ENCODE measurements at places on chromosomes 13 and 19.

DNA sequence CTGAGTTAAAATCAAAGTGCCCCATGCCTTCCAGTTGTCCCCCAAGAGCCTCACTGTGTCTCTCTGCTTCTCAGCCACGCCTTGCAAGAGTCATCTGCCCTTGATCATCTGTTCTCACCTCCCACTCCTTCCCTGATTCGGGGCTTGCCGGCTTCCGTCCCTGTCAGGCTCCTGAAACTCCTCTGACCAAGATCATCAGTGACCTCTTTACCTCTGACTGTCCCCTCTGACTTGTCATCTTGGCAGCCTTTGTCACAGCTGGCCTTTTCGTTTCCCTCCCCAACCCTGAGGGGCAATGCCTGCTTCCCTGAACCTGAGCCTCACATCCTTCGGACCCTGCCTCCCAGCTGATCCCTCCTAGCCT lies 66.3 kb downstream of the MAP4K1 start:
- no peak for DNase-seq

GRCh38 chr19:33235996-33236350 lies 10.3 kb upstream of the SLC7A10 start:
- no peak for DNase-seq

- DNase-seq: no peak
These were observed 14.8 kb downstream of the LYPD3 start for GRCh38 chr19:43450545-43450997.

- DNase-seq: no peak
These were observed 7.3 kb downstream of the NOP53 start for GRCh38 chr19:47752440-47753211.

DNA sequence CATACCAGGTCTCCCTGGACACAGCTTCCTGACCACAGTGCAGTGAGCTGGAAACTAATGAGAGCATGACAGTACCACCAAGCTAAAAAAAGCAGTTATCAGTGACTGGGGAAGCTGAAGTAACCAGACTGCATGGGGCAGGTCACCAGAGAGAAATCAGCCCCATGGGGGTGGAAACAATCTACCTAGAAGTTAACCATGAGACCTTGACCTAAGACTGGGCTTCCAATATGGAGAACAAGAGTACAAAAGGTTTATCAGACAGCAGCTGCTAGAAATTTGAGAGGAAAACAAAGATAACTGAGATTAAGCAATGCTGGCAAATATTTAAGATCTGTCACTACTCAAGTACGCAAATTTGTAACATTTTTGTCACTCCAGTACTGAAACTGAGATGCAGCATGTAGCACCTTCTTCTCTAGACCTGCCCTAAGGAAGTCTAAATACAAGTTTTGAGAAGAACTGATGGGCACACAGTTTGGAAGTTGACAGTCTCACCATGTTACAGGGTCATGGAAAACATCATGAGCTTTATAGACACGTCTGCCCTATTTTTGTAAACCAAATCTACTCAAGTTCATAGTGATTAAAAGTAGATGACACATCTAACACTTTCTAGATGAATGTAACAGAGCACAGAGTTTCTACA lies 2641.8 kb upstream of the PCDH20 start:
- no peak for DNase-seq

GRCh38 chr13:32887617-32888016 lies 128.6 kb upstream of the KL start:
- DNase-seq: no peak

DNA sequence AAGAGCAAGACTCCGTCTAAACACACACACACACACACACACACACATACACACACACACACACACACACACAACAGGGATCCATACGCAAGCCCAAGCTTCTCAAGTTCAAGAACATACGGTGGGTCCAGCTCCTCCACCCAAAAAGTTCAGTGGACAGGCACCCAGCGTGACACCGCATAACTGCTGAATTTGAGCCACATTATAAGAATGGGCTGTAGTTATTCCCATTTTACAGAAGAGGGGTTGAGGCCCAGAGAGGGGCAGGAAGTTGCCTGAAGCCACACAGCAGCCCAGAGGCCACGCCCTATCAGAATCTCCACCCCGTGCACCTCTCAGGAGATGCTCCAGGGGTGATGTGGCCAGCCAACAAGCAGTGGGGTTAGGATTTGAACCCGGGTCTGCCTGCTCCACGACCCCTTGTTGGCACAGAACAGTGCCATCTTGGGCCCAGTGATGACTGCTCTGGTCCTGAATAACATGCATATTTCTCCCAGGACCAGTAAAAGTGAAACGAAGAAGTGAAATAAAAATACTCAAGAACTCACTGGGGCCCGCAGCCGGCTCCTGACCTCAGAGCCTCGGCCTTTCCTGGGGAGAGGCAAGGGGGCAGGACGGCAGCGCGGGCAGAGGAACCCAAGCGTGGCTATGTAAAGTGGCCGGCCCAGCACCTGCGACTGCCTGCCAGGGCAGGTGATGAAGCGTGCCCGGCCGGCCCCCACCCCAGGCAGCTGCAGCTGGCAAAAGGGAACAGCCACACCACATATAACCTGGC lies 61.9 kb downstream of the AP1M1 start:
- DNase-seq: peak; percentile 48

GRCh38 chr19:57759096-57759495 lies 10.4 kb upstream of the ZNF586 start:
- DNase-seq: no peak

GRCh38 chr13:45926741-45927140 lies 75.2 kb upstream of the SIAH3 start:
- DNase-seq: no peak

DNA sequence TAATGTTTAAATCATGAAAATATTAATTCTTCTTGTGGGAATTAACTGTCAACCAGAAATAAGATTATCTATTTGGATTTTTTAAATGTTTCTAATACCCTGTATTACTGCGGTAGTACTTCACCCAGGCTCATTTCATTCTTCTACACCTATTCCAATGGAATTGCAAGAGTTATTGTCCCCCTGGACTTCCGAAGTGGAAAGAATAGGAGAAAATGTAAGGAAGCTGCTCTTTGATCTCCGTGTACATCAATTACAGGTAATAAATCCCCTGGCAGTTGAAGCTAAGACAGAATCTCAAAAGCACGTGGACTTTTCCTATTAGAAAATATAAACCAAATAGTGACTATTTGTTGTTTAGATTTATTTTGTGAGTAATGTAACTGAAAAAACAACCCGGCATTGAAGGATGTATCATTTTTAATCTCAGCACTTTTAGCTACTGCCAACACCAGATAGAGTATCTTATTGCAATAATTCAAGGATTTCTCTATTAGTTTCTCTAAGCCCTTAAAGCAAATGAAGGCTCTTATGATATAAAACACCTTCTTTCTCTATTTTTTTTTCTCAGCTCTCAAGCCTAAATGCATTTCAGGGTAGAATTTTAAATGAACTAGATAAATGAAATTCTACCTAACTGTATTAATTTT lies 77.3 kb downstream of the MZT1 start:
- no peak for DNase-seq

DNA sequence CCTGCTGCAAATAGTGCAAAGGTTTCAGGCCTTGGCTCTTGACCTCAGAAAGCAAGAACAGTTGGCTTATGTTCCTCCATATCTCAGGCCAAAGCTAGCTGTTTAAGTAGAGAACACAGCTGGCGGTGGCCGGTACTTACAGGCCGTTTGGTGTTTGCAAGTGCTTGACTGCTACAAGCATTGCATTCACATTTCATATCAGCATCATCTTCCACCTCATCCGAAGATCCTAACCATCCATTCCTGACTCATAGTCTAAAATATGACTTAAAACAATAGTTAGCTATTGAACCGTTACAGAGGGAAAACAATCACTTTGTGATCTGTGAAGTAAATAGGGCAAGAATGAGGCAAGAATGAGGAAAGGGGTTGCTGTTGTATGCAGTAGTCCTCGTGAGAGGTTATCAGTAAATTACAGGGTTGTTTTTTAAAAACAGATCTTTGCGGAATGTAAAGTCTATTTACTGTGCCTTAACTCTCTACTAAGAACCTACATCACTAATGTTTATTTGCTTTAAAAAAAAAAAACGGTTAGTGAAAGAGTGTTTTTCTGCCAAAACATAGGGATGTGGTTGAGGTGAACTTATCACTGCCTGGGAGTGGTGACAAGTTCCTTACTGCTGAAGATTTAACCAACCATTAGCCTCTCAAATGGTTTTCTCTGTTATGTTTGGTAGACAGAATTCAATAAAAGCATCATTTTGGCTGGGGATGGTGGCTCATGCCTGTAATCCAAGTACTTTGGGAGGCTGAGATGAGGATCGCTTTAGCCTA lies 21.6 kb upstream of the WDR88 start:
- DNase-seq: no peak

DNA sequence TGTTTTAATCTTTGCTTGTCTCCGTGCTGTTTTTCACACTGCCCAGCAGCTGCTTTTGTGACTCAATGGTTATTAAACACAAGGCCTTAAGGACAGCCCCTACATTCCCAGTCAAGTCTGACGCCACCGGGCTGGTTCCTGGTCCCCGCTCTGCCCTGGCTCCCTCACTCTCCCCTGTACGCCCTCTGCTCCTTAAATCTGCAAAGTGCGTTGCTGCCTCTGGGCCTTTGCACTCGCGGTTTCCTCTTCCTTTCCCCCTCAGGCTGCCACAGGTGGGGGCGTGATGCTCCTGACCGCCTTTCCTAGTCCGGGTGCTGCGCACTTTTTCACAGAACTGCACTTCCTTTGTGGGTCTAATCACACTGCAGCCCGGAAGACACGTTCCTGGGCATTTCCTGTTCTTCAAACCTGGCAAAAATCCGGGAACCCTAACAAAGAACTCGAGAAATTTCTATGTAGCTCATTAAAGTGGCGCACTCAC lies 25.6 kb downstream of the NOSIP start:
- DNase-seq: no peak

DNA sequence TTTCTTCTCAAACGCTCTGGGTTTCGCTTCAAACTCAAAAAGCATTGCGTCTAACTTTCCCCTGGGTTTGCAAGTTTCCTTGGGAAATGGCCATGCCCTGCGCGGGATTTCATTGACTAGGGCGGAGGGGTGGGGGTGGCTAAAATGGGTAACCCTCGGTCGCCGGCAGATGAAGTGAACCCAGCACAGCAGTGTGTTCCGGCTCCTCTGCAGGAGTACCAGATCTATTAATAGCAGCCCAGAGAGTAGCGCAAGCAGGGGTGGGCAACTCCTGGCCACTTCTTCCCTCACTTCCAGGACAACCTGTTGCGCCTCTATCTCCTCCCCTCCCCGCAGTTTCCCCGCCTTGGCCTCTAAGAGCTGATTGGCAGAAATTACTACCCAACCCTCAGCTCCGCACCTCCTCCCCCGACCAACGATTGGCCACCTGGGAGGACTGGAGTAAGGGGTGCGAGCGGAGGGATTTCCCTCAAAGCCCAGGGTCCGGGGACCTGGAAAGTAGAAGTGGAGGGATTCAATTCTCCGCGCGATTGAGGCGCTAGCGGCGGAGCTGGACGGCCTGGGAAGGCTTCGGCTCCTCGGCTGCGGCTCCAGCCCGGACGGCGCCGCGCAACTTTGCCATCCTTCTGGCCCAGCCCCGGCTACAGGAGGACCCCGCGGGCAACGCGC lies at the start of gene FREM2:
FREM2 (plus strand) TSS at position 501 of the 669 bp plus-strand sequence. CDS start 268 bp downstream, outside the sequence.
- DNase-seq: peak; percentile 64

DNA sequence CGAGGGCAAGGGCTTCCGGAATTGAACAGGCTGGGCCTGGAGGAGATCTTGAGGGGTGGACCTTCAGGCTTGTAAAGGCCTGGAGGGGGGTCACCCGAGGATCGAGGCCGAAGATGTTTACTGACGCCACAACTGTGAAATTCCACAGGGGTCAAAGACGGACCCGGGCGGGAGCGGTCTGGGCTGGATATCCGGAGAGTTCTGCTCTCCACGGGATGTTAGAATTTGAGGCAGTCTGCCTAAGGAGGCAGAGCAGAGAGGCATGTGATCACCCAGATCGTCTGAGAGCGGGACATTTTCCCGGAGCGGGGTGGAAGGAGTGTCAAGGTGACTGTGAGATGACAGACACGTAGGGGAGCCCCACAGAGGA lies 13.2 kb downstream of the KLHL26 start:
- DNase-seq: no peak

DNA sequence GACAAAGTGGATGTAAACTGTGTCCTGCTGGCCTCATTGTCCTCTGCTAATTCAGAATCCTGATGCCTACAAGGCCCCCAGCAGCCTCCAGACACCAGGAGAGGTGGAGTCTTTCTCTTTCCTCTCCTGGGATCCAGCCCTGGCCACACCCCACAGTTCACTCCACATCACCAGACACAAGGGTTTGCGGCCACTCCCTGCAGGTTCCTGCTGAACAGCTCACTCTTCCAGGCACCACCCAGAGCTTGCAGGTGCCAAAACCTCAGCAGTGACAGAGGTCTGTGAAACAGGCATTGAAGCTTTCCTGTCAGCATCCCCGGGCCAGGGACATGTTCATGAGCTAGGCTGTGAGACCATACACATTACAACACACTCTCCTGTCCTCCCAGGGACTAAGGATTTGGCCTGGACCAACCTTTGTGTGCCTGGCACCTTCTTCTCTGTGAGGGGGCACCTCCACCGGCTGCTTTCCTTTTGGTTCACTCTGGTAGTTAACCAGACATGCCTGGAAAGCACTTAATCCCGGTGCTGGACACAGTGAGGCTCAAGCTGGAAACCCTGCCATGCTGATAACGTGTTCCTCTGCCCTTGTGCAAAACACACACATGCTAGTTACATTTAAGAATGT lies 11.1 kb upstream of the ATP12A start:
- no peak for DNase-seq

- no peak for DNase-seq
These were observed 101.5 kb upstream of the FNDC3A start for GRCh38 chr13:48874165-48874564.

GRCh38 chr13:44131069-44131614 lies 242.5 kb upstream of the SERP2 start:
- DNase-seq: no peak

DNA sequence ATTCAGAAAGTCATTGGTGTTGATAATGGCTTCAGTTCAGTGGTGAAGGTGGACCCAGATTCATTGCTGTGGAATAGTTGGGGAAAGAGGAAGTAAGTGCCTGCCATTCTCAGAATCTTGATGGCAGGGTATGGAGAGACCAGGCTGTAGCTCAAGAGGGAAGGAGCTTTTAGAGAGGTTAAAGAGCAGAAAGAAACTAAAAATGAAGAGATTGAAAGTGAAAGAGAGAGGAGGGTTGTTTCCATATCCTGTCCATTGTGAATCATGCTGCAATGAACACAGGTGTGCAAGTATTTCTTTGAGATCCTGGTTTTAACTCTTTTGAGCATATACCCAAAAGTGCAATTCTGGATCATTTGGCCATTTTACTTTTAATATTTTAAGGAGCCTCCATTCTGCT lies 12.5 kb downstream of the GJB6 start:
- DNase-seq: no peak

DNA sequence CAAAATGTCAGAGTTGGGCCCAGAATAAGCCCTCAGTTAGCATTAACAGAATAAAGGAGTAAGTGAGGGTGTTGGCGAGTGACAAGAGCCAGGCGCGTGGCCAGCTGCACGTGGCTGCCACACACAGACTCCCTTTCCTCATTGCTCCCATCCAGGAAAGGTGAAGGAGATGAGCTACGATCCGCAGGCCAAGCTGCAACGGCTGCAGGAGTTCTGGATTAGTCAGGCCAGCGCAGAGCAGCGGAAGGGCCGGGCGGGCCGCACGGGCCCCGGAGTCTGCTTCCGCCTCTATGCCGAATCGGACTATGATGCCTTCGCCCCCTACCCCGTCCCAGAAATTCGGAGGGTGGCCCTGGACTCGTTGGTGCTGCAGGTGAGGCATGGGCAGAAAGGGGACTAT lies 13.2 kb downstream of the DHX34 start:
- no peak for DNase-seq

Data from SHP77 treated with DMSO at 0.1 percent for 48 hours (cell line).